Activated naive CD4-positive, alpha-beta T cell treated with anti-CD3 and anti-CD28 coated beads, Interleukin-2, amount 50 U/mL, for 16 hours (primary cell): ENCODE measurements at places on chromosomes 4 and X.

DNA sequence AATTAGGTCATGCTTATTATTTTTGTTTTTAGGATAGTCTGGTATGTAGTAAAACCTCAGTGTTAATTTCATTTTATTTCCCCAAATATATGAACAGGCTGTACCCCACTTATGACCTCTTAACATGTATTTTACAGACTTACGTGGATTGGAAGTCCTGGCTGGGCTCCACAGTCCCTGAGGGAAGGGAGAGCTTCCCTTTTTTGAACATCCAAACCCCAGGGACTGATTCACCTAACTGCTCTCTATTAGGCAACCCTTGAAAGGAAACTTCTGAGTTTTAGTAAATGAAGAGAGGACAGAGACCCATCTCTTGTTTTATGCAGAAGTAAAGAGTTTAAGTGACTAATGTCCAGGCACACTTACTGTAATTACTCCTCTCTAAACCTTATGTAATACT is 233.1 kb upstream of the SPRY1 start:
- DNase-seq: no peak

- no peak for DNase-seq
These were observed 48.3 kb upstream of the NOCT start for GRCh38 chr4:138967313-138967712.

GRCh38 chrX:131675596-131676194 is 131.8 kb downstream of the OR13H1 start:
- no peak for DNase-seq

- no peak for DNase-seq
These were observed 113.3 kb downstream of the EFNB1 start for GRCh38 chrX:68942104-68942503.

DNA sequence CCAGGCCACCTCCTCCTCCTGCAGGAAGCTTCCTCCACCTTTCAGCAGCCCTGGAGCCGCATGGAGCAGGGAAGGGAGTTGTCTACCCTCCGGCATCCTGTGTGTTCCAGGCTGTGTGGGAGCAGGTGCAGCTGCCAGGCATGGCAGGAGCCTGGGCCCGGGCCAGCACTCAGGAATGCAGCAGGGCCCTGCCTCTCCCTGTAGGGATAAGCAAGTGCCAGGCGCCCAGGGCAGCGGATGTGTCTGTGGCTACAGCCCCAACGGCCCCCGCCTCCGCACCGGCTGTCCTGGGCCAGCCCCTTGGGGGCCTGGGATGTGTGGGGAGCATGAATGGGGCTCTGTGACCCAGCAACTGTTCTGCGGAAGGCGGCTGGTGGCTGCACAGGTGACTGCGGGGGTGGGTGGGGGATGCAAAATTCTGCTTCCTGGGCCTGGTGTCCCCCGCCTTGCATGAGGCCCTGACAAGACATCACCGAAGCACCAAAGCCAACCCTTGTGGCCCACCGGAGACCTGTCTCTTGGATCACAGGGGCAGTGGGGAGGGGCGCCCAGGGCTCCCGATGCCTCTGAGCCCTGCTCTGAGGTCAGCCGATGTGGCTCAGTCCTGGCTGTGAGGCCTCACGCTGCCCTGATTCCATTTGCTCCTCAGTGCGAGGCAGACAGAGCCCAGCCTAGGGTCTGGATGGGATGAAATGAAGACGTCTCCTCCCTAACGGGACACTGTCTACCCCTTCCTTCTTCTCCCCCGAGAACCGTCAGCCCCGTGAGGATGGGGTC is 1.4 kb upstream of the DOK7 start:
- DNase-seq: no peak
